ENCODE measurements at places on chromosomes 7 and 10. TPM values are rescaled to one million over a fixed set of nuclear protein-coding genes. Genes with fewer than 3 reads are reported as not detected.

CYTH3 gene
- 27.7 TPM for total RNA-seq

DDC gene
- total RNA-seq: not detected

TUBAL3 gene
- not detected for total RNA-seq

TRIM74 gene
- total RNA-seq: not detected

PDE6C gene
- not detected for total RNA-seq

IDI2 gene
- not detected for total RNA-seq

FOXI2 gene
- total RNA-seq: 1.5 TPM

GRCh38 chr7:113085781-113086390, 741 bp downstream of the GPR85 start:
- DNase-seq: no peak

DNA sequence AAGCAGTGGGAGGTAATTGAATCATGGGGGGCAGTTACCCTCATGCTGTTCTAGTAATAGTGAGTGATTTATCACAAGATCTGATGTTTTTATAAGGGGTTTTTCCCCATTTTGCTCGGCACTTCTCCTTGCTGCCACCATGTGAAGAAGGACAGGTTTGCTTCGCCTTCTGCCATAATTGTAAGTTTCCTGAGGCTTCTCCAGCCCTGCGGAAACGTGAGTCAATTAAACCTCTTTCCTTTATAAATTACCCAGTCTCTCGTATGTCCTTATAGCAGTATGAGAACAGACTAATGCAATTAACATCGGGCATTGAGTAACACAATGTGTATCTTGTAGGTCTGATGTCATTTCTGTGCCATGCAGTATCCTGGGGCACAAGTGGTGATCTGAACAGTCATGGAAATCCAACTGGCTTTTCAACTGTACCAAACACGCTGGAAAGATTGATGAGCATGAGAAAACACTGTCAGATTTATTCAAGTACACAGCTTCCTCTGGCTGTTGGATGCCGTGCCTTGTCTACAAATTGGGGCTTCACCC, 208.6 kb upstream of the KIAA1217 start:
- no peak for DNase-seq

- no peak for DNase-seq
These were observed 2.4 kb downstream of the PURB start for GRCh38 chr7:44882899-44883298.

DNA sequence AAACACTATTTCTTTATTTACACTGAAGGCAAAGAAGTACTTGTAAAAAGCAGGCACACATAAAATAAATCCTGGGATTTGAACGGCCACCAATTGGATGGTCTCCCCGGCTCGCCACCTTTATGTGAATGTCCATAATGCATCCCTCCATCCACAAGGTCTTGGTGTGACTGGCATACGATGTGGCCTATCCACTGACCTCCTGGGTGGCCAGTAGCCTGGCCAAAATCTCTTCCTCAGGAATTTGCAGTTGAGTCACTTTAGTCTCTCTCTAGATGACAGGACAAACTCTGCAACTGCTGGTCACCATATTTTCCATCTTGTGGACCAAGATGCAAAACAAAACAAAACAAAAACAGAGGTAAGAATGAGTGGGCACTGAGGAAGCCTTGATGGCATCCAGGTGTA, 39.1 kb downstream of the CDK1 start:
- DNase-seq: no peak

GRCh38 chr7:51316262-51316665, 345 bp downstream of the COBL start:
- DNase-seq: no peak

GRCh38 chr7:18583305-18583704, 87.8 kb downstream of the HDAC9 start:
- DNase-seq: no peak

DNA sequence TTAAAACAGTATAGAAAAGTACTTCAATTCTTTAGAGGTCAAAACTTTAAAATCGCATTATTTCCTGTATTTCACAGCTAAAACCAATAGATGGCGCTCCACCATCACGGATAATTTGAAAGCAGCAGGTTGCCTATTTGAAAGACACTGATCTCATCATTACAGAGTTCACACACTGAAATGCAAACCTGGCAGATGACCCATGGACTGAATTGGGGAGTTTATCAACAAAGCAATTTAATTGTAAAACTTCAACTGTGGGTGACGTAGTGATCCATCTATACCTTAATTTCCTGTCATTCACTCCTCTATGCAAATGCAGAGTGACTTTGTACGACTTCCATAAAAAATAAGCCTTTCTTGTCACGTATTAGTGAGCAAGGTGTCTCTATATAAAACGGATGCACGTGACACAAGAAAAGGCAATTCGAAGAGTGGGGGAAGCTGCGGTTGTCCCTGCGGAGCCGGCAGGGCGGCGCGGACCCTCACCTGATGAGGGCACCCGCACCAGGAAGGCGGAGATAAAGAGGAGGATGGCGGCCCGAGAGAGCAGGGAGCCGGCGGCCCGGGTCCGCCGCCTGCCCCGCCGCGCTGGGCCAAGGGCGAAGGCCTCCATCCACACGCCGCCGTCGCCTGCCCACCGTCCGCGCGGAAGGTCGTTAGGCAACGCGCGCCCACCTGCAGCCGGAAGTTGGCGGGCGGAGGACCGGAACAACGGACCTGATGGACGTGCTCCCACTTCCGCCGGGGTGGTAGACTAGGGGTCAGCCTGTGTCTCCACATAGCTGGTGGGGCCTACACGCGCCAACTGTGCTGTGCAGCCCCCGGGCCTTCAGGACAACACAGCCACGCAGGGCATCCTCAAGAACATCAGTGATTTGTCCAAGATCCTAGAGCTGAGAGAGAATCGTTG, at the start of gene ZPBP:
Gene ZPBP (minus strand): TSS at position 668 of the 913 bp plus-strand sequence. CDS start 52 bp downstream, at position 616.
- no peak for DNase-seq

DNA sequence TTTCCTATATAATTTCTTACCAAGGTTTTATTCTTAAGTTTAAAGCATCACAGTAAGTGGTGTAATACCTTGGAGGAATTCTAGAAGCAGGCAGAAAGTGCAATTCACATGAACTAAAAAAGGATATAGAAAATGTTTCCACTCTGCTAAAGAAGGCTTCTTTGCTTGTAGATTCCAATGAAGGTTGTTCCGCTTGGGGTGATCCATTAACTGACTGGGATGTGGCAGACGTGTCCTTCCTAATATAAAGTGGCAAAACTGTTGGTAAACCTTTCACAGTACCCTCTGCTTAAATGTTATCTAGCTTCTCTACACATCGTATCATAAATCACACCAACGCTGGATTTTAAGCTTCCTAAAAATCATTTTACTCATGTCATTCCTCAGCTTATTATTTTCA, 2.3 kb downstream of the ZC3HC1 start:
- no peak for DNase-seq

- DNase-seq: no peak
These were observed 54.4 kb downstream of the PRKCQ start for GRCh38 chr10:6525599-6526165.

DNA sequence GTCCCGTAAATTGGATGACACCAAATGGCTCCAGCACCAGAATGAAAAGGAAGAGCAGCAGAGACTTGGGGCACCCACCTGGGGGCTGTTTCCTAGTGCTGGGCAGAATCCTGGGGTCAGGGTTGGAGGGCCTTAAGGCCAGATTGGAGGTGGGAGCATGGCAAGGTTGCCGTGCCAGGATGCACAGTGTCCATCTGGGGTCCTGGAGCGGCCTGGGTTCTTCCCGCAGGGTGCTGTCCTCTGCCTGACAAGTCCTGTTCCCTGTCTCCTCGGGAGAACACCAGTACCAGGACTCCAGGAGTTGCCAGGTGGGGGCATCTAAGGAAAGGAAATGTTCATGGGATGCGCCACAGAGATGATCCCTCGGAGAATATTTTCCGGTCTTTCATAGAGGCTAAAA, 42.8 kb downstream of the MGMT start:
- no peak for DNase-seq

DNA sequence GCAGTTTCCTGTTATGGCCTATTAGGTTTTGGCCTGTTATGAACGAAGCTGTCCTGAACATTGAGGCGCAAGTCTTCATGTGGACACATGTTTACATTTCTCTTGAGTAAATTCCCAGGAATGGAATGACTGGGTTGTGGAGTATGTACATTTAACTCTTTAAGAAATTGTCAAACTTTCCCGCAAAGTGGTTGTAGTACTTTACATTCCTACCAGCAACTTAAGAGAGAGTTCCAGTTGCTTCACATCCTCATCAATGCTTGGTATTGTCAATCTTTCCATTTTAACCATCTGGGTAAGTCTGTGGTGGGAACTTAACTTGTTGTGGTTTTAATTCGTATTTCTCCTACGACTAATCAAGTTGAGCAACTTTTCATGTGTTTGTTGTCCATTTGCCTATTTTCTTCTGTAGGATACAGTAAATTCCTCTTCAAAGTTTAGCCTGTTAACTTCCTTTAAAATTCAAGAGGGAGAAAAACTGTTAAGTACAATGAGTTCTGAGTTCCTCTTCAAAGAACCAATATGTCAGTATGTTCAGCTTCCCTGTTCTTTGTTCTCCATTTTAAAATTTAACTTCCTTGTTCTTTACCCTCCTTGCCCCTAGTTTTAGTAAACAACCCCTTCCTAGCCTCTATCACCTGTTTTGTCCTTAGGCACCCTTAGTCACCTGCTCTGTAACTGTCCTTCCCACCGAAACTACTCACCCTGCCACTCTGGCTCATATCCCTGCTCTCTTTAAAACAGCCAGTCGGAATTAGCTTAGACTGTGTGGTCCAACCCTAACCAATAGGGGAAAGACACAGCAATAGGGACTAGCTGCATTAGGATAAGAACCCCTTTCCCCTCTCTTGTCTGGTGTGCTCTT, 74.0 kb downstream of the FAM241B start:
- DNase-seq: no peak

GRCh38 chr10:80552151-80552646, 14.5 kb downstream of the SH2D4B start:
- DNase-seq: no peak

- DNase-seq: no peak
These were observed 111.6 kb upstream of the TBX20 start for GRCh38 chr7:35365523-35365922.
